SIG-M5 (cell line): ENCODE measurements at places on chromosomes 4 and X.

- no peak for DNase-seq
These were observed 82.1 kb downstream of the AREG start for GRCh38 chr4:74527049-74527448.

DNA sequence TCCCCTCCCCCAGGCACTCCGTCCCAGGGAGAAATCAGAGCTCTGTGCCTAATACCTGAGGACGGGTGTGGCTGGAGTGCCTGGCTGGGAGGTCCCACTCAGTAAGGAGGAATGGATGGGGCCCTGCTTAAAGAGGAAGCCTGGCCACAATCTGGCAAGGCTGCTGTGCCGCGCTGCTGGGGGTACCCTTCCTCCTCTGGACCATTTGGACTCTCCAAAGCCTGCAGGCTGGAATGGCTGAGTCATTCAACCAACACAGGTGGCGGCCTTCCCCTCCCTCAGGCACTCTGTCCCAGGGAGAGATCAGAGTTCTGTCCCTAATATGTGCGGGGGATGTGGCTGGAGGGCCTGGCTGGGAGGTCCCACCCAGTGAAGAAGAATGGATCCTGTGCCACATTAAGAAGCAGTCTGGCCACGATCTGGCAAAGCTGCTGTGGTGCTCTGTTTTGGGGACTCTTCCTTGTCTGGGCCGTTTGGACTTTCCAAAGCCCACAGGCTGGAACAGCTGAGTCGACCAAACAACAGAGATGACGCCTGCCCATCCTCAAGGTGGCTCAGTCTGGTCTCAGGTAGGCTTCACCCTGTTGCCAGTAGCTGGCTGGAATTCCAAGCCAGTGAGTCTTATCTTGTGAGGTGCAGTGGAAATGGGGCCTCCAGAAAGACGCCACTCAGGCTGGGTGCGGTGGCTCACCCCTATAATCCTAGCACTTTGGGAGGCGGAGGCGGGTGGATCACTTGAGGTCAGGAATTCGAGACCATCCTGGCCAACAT is 127.3 kb upstream of the HUWE1 start:
- DNase-seq: no peak

DNA sequence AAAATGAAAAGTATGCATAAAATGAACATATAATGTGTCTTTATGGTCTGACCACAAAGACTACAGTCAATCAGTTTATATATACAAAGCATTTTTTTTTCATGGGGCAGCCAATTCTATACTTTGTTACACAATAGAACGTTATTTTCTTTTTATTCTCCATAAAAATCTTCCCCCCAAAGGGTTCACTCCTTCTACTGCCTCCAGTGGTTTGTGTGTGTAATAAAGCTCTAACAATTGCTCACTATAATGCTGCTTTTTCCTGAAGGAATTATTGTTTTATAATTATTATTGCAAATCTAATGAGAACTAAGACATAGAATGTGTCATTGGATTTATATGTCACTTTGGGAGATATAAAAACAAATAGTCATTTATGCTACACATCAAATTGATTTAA is 664.1 kb upstream of the PABPC4L start:
- no peak for DNase-seq

- no peak for DNase-seq
These were observed 55.2 kb downstream of the AREG start for GRCh38 chr4:74499986-74500781.

DNA sequence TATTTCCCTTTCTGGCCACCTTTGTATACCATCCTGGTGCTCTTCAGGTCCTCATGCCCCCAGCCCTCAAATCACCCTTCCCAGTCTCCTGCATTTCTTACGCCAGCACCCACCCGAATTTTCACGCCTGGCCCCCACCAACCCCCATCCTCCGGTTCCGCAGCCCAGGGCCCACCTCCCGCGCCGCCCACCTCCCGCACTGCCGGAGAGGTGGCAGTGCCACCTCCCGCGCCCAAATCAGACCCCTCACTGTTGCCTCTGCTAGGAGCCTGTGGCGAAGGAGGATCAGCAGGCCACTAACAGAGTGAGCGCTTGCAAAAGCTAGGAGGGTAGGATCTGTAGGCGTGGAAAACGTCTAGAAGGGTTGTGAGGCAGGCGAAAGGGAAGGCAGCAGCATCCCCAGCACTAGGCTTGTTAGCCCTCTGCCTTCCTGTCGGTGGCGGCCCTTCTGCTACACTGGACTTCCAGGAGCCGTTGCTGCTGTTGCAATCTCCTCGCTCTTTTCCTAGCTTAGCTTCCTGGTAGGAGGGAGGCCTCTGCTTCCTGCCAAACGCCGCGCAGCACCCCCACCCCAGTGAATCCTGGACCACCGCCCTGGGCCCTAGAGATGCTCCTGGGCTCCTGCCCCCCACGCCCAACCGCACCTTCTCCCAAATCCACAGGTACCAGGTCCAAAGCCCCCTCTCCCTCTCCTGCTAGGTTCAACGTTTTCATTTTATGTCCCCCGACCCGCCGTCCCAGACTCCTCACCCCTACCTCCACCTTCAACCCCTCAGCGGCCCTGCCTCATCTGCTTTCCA is 51.0 kb downstream of the SPIN2B start:
- no peak for DNase-seq

GRCh38 chrX:152136312-152136711 is 2.1 kb downstream of the MAGEA10 start:
- no peak for DNase-seq

DNA sequence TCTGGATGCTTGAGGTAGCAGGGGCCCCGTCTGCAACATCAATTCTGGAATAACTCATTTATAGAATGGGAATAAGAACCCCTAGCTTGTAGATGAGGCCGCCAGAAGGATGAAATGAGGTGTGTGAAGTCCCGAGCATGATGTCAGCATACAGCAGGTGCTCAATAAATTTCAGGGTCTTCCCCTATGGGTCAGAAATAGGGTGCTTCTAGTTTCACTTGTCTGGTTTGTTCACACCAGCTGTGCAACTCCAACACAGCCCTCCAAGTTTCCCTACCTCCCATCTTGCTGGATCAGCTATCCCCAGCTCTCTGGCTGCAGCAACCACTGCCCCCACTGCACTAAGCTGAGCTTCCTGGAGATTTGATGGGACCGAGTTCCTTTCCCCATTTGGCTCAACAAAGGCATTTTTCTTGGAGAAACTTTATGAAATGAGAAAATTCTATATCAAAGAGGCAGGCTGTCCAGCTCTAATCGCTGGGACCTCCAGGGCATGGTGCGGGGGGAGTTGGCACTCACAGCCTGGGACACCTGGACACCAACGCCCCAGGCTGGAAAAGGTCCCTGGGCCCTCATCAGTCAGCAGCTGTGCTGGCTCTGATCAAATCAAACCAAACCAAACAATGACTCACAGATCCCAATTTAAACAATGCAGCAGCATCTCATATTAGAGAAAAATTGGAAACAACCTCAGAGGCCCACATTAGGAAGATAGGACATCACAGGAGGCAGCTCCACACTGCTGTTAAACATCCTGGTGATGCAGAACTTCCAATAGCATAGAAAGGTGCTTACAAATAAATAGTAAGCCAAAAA is 13.3 kb downstream of the SLC2A9 start:
- no peak for DNase-seq

- no peak for DNase-seq
These were observed 121.0 kb upstream of the MYOZ2 start for GRCh38 chr4:119014658-119015057.

DNA sequence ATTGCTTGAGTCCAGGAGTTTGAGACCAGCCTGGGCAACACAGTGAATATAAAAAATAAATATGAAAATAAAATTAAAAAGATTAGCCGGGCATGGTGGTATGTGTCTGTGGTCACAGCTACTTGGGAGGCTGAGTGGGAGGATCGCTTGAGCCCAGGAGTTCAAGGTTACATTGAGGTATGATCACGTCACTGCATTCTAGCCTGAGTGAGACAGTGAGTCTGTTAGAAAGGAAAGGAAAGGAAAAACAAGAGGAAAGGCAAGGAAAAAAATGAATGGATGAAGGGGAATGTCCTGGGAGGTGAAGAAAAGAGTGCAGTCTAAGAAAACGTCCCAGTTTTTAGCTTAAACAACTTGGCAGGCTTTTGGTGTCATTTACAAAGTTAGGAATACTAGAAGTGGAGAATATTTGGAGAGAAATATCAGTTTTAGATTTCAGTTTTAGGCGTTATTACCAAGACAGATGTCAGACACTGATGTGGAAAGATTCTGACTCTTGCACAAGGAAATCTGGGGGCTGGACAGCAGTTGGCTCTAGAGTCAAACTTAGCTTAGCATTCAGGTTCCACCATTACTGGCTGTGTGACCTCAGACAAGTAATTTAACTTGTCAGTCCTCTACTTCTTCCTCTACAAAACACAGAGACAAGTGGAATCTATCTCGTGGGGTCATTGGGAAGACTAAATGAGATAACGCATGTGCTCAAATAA is 139.0 kb downstream of the TSPAN5 start:
- DNase-seq: no peak

DNA sequence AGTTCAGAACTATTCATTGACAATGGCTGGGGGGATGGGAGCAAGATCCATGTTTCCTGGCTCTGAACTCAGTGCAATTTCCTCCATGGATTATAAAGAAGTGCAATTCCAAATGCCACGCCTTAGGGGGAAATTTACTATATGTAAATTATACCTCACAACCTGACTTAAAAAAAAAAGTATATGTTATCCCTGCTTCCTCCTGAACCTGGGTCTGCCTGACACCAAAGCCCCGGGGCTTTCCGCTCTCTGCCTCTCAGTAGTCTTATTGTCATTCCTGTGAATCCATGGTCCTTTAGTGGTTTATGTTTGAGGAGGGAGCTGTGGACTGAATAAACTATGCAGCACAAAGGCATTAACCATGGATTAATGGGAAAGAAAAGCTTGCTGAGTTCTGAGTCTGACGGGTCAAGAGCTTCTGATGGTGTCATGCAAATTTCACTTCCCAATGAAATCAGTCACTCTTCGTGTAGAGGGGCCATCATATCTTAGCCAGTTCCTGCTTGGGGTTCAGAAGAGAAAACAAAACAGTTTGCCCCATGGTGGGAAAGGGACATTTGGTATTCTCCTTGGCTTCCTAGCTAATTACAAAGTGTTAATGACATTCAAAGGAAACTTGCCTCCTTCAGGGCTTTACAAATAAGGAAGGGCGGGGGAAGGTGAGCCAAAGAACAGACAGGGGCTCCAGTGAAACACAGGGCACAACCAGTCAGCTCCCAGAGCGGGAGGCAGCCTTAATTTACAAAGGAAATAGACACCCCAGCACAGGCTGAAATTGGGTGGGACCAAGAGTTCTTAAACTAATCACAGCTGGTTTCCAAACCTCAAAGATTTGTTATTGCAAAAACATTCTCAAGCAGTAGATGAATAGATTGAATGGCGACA is 14.3 kb downstream of the FAM9C start:
- DNase-seq: no peak

- no peak for DNase-seq
These were observed 2.7 kb downstream of the SRPK3 start for GRCh38 chrX:153783378-153784013.

DNA sequence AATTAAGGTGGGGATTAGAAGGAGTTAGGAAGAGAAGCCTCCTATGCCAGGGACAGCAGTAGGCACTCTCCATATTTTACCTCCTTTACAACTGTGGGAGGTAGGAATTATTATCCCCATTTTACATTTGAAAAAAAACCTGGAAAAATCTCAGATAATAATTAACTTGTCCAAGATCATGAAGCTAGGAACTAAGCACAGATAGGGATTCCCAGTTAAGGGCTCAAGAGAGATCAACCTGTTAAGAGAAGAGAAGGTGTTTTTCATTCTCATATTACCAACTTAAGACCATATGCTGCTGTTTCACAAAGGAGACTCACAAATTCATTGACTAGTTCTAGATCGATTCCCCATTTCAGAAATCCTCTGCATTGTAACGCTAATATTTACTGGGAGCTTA is 16.1 kb upstream of the FAM47E start:
- DNase-seq: no peak

GRCh38 chrX:65933085-65933589 is 106.7 kb downstream of the VSIG4 start:
- DNase-seq: no peak

- DNase-seq: no peak
These were observed 75.6 kb downstream of the REPS2 start for GRCh38 chrX:17021851-17022604.

DNA sequence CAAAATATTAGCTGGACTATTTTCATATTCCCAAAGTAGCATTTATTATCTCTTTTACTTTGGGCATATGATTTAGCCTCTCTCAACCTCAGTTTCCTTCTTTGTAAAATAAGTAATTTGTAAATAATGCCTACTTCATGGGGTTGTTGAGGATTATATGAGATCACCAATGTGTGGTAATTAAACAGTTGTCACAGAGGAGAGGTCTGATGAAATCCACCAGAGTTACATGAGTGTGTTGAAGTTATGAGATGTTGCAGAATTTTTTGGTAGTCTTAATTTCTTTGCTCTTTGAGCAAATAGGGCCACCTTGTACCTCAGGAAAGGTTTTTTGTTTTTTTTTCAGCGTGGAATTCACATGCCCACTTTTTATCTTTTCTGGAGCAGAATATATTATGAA is 1.4 kb downstream of the COX7B start:
- DNase-seq: peak; percentile 14
